AG20443 (cell line): ENCODE measurements at places on chromosomes 12 and 14.

- no peak for DNase-seq
Observed at GRCh38 chr14:90255871-90256270, 482 bp upstream of the PSMC1 start.

GRCh38 chr14:69055125-69055524 is 76.0 kb upstream of the ACTN1 start:
- DNase-seq, result no peak

- peak; percentile 74 for DNase-seq
Observed at GRCh38 chr12:54216797-54217661, 28.2 kb upstream of the SMUG1 start.

DNA sequence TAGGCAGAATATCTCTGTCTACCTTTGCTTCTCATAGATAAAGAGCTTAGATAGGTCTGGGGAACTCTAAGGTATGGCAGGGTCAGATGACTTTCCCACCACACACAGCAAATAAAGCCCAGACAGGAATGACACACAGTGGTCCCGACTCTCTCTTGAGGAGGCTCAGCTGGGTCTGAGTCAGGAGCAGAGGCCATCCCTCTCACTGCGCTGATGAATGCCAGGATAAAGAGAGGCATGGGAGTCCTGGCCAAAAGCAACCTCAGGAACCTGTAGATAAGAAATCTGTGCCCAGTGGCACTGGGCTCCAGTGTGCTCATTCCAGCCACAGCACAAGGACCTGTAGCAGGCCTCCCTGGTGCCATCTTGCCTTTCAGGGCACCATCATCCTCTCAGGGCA is 129.4 kb upstream of the PARP11 start:
- DNase-seq, result no peak

- no peak for DNase-seq
Observed at GRCh38 chr12:32690927-32691326, 11.8 kb downstream of the DNM1L start.

DNA sequence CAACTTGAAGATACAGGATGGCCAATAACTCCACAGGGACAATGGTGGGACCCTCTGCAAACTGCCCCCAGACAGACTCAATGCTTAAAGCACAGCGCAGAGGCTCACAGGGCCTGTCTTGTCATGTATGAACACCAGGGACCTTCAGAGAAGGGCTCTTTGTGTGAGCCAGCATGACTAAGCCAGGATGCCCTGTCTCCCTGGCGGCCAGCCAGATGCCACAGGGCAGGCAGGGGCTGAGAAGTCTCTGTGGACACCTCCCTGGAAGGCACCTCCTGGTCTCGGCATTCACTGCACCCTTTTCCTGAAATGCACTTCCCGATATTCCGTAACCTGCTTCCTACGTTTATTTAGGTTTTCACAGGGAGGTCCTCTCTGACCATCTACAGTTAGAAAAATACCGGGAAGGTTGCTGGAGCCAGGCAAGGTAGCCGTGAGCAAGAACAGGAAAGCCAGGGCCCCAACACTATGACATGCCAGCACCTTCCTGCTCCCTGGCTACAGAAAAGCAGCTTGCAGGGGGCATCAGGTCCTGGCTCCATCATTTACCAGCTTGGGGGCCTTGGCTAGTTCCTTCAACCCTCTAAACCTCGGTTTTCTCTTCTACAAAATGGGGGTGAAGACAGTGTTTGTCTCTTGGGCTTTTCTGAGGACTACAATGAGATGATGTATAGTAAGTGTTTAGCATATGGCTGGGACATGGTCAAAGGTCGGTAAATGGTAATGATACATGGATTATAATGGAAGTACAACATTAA is 65.0 kb downstream of the PITPNM2 start:
- DNase-seq, result peak; percentile 34

- no peak for DNase-seq
Observed at GRCh38 chr14:58737511-58737910, 99.7 kb downstream of the DACT1 start.

GRCh38 chr12:8958066-8958465 is 8.6 kb upstream of the M6PR start:
- no peak for DNase-seq

DNA sequence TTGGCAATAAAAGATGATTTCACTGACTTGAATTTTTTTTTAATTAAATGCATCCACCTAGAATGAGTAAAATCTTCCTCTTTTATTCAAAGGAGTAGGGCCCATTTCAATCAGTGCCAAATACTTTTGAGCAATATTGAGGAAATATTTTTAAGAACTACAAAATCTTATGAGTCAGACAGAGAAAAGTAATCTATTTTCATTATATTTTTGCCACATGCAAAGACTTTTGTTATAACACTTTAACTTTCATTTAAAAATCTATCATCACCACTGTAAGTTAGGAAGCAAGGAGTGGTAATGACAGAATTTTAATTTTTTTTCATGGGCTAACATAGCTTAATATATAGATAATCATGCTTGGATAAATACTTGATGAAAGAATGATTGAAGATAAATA is 345.2 kb upstream of the KITLG start:
- DNase-seq, result peak; percentile 15

DNA sequence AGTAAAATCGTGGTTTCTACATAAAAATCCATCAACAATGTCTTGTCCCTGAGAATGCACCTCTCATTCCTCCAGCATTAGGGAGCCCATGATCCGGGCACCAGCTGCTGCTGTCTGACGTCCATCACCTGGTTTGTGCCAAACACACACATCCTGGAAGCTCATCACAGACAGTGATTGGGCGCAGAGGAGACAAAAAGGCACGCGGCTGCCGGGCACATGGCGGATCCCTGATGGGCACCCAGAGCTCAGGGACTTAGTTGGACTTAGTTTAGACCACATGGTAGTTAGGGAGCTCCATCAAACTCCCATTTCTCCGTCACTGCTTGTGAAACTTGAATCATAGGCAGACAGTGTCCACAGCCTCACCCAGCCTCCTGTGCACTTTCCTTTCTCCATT is 1059.3 kb downstream of the TMEM121 start:
- no peak for DNase-seq

GRCh38 chr14:105378199-105378598 is 20.1 kb upstream of the TEX22 start:
- DNase-seq, result no peak

GRCh38 chr12:78853231-78853630 is 11.3 kb upstream of the SYT1 start:
- DNase-seq, result no peak

- DNase-seq, result no peak
Observed at GRCh38 chr12:30643366-30643765, 52.3 kb downstream of the IPO8 start.

GRCh38 chr14:73258845-73259611 is 21.7 kb downstream of the PAPLN start:
- no peak for DNase-seq

DNA sequence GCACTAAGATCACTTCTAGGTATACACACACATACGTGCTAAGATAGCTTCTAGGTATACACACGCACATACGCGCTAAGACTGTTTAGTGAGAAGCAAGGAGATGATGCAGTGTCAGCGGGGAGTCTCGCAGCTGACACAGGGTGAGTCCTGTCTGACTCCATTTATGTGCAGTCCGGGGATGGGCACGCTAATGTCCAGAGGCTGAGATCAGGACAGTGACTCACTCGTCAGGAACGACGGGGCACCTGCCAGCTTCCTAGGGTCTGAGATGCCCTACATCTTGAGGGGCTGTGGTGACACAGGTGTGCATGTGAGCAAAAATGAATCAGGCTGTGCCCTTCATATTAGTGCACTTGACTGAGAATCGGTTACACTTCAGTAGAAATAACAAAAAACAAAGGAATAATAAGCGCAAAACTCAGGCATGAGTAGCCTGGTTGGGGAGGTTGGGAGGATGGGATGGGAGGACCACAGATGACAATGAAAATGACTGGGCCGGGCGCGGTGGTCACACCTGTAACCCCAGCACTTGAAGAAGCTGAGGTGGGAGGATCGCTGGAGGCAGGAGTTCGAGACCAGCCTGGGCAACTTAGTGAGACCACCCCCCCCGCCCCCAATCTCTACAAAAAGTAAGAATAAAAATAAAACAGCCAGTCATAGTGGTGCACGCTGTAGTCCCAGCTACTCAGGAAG is 29.1 kb upstream of the ULK1 start:
- DNase-seq, result peak; percentile 41

DNA sequence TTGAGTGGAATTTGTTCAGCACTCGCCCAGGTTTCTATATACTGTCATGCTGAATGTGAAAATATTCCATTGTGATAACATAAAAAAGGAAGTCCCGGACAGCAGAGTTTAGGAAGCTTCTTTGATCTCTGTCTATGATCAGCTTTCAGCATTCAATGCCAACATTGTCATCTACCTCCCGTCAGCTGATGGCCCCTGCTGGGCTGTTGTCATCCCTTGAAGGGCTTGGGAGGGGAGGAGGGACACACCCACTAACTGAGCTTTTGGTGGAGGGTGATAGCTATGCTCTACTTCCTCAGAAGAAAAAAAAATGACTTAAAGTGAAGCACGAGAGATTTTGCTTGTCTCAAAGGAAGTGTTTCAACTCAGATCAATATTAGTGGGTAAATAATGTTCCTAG is 4.7 kb upstream of the KRT77 start:
- no peak for DNase-seq

- no peak for DNase-seq
Observed at GRCh38 chr12:105482951-105483350, 152.5 kb downstream of the C12orf75 start.

GRCh38 chr14:24195186-24196070 is at the start of gene TM9SF1:
TM9SF1 (minus strand) TSS chr14:24195441; CDS start chr14:24195019, 422 bp downstream.
- peak; percentile 95 for DNase-seq

DNA sequence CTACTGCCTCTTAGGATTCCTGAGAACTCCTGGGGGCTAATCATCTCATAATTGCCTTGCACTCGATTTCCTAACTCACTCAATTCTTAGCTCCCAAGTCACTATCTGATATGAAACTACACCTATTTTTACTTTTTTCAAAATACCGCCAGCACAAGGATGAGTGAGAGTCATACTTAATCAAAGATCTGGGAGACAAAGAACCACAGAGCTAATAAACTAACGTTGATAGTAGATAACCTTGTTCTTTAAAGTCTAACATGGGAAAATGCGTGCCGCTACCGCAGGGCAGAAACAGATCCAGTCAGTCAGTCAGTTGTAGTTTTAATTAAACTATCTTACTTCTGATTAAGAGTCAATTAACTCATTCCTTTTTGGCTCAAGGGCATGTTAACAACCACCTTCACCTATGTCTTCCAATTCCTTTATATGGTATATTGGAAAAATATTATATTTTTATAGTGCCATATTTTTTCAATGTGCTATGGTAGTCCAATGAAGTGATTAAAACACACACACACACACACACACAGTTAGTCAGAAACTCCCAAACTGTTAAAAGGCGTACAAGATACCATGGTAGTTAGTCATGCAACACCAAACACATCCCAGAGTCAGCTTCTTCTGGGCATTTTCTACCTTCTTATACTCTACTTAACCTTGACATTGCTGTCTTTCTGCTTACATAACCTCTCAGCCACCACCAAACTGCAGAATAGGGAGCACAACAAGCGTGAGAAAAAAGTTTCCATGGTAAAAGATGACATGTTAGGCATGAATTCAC is 114.0 kb downstream of the KLHL28 start:
- peak; percentile 35 for DNase-seq

- no peak for DNase-seq
Observed at GRCh38 chr12:118032188-118032587, 15.7 kb downstream of the RFC5 start.

DNA sequence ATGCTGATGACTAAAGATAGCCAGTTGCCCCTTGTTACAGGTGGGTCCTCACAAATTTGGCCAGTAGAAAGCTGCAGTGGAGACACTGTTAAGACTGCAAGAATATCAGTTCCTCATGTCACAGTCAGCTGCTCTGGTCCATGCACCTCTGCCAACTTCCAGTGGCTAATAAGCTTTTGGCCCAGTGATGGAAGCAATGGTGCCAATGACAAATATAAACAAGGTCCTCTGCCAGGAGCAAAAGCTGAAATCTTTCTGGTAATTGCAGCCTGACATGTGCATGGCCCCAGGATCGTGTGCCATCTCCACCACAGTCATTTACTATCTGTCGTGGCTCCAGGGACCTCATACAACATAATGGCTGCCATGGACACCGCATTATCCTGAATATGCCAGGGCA is 85.4 kb upstream of the TMEM260 start:
- DNase-seq, result no peak

DNA sequence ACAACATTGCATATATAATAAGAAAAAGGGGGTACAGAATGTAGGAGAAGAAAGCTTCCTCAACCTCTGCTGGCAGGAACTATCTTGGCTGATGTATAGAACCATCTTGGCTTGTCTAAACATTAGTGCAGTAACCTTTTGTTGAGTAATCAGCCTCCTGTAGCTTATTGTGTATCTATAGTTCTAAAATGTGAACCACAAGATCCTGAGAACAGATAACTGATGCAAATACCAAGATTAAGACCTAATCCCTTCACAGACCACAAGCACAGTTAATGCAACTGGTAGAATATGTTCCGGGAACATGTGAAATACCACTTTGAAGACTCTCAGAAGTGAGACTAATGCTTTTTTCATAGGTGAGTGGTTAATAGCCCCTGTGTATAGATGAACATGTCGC is 50.7 kb upstream of the KCNC2 start:
- DNase-seq, result no peak

DNA sequence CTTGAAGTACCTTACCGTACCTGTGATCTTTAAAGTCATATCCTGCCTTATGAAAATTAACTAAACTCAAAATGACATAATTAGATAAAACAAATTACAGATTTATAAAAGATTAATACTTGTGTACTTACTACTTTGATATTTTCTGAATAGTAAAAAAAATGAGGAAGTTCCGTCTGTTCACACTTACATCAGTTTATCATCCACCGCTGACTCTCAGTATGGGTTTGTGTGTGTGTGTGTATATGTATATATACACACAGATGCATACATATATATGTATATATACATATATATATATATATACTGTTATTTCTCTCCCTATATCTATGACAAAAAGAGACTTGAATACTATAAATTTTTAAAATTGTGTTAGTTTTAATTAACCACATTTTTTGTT is 65.0 kb upstream of the MON2 start:
- DNase-seq, result no peak

- no peak for DNase-seq
Observed at GRCh38 chr12:91194500-91194899, 11.9 kb upstream of the DCN start.

DNA sequence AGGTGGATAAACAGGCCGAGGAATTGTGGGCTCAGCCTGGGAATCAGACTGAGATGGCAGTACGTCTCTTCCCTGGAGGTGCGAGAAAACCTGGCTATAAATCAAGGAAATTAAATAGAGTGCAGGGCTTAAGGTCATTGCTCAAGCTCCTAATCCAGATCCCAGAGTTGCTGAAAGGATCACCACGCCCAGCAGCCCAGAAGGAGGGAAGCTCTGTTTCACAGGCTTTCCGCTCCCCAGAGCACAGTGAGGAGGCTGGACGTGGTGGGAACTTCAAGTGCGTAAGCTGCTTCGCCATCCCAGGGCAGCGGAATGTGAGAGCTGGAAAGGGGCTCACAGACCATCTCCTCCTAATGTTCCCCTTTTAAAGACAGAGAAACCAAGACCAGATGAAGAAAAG is 651.6 kb upstream of the TBX3 start:
- DNase-seq, result no peak

GRCh38 chr12:14387219-14387871 is 21.9 kb downstream of the ATF7IP start:
- no peak for DNase-seq

- no peak for DNase-seq
Observed at GRCh38 chr12:108055141-108055540, 73.9 kb upstream of the WSCD2 start.

GRCh38 chr12:108099778-108100489 is 29.2 kb upstream of the WSCD2 start:
- no peak for DNase-seq

- DNase-seq, result no peak
Observed at GRCh38 chr12:76697849-76698248, 66.1 kb upstream of the ZDHHC17 start.
